ENCODE measurements at places on chromosomes 4 and X.

- DNase-seq, result no peak
Observed at GRCh38 chrX:136584545-136584944, 52.5 kb downstream of the VGLL1 start.

- no peak for DNase-seq
Observed at GRCh38 chr4:83266689-83267088, 17.9 kb downstream of the COQ2 start.

- DNase-seq, result no peak
Observed at GRCh38 chrX:11606408-11606807, 59.3 kb downstream of the ARHGAP6 start.

GRCh38 chr4:182495645-182496385 lies 252.6 kb downstream of the TENM3 start:
- no peak for DNase-seq

GRCh38 chr4:6308899-6309643 lies 39.4 kb downstream of the WFS1 start:
- DNase-seq, result no peak

GRCh38 chrX:138777230-138777629 lies 65.7 kb upstream of the FGF13 start:
- DNase-seq, result no peak

DNA sequence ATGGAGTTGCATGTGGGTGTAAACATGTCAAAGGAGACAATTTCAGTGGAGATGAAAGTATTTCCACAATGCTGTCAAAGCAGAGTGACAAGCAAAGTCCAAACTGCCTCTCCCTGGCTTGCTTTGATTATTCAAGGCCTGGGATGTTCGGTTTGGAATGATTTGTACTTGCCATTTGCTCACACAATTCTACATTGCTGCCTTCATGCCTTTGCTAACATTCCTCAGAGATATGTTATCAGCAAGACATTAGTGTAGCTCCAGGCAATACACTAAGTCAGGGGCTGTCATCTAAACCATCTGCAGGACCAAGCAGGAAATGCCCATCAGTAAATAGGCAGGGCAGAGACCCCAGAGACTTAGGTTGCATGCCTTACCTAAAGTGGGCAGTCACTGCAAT lies 79.6 kb upstream of the C1QTNF7 start:
- DNase-seq, result no peak

GRCh38 chr4:183106839-183107238 lies 7.8 kb downstream of the WWC2 start:
- no peak for DNase-seq

- no peak for DNase-seq
Observed at GRCh38 chr4:106893395-106893881, 142.7 kb downstream of the DKK2 start.

GRCh38 chr4:65623506-65623905 lies 46.8 kb downstream of the EPHA5 start:
- DNase-seq, result no peak

GRCh38 chr4:182770259-182770995 lies 146.8 kb downstream of the DCTD start:
- peak; percentile 68 for DNase-seq

All from NCI-H187 treated with DMSO at 0.1 percent for 48 hours (cell line).